ENCODE measurements at places on chromosomes 12 and 14.

DNA sequence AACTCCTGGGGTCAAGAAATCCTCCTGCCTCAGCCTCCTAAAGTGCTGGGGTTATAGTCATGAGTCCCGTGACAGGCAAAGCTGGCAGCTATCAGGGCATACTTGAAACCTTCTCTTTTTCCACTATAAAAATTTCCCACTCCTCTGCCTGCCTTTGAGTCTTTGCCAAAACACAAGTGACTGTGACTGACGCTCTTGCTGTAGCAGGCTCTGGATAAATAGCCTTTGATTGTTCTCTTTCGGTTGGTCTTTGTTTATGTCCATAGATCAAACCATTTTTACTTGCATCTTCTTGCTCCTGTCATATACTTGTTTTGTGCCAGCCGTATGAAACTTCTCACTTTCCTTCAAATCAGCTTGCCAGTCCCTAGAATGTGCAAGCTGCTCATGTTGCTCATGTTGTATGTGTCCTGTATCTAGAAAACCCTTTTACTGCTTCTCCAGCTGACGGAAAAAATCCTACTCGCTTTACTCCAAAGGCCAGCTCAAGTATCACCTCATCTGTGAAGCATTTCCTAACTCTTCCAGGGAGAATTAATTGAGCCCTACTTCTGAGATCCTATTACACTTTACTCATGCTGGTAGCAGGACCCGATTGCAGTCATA lies 73.1 kb downstream of the RESF1 start:
- no peak for DNase-seq

GRCh38 chr14:69042787-69043444 lies 63.8 kb upstream of the ACTN1 start:
- no peak for DNase-seq

GRCh38 chr12:69595689-69596088 lies 10.4 kb downstream of the CCT2 start:
- DNase-seq, result no peak

DNA sequence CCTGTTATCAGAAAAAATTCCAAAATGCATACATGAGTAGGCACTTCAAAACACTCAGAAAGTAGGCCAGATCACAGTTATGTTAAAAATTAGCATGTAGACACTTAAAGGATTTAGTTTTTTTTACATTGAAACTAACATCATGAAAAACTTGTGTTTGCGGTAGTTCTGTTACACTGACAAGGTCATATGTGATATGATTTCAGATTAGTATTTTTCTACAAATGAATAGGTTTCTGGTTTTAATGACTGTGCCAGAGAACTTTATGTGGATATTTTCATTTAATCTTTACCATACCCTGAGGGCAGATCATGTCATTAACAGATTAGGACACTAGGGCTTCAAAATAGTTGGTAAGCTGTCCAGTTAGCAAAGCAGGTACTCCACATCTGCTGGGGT lies 20.7 kb downstream of the YARS2 start:
- no peak for DNase-seq

DNA sequence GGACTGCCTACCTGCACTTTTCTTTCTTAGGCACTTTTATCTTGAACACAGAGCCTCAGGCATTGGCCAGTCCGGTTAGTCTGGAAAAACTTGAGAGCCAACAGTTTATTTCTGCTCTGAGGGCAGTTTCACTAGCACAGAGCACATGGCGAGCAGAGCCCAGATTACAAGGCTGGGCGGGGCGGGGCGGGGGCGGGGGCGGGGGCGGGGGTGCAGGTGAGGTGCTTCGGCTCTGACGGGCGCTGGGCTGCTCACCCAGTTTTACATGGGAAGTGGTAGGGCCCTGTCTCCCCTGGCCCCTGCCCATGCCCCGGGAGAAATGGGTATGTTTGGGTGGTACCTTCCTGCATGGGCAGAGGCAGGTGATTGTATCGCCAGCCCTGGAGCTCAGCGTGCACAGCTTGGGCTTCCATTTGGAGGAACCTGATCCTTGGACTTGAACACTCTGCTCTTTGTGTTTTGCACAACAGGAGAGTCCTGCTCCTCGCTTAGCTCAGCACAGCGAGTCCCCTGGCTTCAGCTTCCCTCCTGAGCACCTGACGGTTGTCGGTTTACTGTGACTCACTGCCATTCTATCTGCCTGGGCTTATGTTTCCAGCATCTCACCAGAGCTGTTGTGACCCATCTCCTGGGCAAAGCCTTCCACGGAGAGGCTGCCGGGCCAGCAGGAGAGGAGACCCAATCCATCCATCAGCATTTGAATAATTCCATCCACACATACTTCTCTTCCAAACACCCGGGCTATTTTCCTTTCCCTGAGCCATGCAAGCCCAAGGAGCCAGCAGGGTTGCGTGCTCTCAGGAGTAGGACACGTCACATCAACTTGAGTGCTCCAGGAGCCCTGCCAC lies 108.5 kb downstream of the ARF6 start:
- peak; percentile 78 for DNase-seq

- no peak for DNase-seq
Measured at GRCh38 chr14:94045563-94046345, 19.6 kb downstream of the OTUB2 start.

DNA sequence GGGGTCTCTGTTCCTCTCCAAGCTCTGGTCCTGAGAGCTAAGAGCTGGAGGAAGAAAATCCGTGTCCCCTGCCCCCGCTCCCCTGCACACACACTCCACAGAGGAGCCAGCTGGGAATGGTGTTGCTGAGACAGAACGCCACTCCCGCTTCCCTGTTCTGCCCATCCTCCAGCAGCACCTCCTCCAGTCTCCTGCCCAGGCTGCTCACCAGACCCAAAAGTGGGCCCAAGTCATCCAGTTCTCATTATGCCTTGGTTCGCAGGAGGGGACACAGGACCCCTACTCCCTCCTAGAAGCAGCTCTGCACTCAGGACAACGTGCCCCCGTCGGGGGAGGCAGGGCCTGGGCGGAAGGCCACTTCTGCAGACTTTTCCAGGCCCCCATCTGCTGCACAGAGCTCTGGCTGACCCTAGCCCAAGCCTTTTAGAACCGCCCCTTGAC lies 830 bp upstream of the TRMT61A start:
- DNase-seq, result no peak

DNA sequence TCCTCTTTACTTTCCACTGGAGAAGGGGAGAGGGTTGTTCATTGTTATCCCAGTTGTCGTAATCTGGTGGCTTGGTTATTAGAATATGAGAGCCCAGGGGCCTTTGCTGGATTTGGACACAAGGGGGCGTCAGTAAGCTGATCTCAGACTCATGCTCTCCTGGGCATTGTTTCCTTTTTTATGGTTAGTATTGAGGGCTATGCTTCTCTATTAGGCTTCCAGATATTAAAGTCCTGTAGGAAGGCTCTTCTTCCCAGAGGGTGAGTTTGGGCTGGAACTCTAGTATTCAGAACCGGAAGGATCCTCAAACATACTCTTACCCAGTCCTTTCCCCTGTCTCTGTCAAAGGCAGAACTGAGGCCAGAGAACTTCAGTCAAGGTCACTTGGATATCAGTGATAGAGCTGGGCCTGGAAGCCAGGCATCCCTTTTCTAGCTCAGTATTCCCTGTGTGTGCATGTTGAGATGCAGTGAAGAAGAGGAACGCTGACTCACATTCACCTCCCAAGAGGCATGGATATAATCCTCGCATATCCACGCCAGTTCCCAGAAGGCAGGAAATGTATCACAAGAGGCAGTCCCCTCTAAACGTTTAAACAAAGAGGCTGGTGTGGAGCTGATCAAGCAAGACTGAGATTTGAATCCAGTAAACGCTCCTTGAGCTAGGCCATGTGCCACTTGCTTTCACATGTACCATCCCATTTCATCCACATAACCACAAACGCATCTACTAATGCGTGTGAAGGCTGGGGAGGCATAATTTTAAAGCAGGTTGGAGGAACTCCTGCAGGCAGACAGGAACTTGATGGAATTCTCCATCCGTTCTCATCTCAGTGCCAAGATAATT lies 41.6 kb downstream of the UBE3B start:
- DNase-seq, result peak; percentile 28

- no peak for DNase-seq
Measured at GRCh38 chr12:105672121-105672975, 341.9 kb downstream of the C12orf75 start.

DNA sequence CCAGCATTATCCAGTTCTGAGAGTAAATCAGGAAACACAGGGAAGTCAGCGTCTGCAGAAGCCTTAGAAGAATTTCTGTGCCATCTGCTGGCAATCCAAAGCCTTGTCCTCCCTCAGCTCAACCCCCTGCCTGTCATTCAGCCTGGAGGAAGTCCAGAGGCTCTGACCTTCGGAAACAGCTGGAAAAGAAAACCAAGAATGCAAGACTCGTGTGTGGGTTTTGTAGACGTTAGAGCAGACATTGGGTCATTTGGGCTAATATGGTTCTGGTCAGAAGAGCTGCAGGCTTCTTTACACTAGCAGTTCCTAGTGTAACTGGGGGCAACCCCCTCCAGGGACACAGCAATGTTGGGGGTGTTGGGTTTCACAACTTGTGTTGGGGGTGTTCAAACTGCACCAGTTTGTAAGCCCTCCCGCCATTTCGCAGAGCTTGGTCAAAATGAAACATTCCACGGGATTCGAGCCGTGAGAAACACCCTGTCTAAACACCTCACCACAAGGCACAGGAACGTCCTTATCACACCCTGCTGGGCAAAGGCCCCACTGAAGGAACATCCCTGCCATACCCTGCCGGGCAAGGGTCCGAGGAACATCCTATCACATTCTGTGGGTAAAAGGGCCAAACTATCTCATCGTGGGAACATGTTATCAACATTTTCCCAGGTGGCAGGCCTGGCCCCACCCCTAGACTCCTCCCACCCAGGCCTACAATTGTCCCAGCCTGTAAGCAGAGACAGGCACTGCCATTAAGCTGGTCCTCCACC lies 21.0 kb upstream of the SERPINA4 start:
- DNase-seq, result no peak

DNA sequence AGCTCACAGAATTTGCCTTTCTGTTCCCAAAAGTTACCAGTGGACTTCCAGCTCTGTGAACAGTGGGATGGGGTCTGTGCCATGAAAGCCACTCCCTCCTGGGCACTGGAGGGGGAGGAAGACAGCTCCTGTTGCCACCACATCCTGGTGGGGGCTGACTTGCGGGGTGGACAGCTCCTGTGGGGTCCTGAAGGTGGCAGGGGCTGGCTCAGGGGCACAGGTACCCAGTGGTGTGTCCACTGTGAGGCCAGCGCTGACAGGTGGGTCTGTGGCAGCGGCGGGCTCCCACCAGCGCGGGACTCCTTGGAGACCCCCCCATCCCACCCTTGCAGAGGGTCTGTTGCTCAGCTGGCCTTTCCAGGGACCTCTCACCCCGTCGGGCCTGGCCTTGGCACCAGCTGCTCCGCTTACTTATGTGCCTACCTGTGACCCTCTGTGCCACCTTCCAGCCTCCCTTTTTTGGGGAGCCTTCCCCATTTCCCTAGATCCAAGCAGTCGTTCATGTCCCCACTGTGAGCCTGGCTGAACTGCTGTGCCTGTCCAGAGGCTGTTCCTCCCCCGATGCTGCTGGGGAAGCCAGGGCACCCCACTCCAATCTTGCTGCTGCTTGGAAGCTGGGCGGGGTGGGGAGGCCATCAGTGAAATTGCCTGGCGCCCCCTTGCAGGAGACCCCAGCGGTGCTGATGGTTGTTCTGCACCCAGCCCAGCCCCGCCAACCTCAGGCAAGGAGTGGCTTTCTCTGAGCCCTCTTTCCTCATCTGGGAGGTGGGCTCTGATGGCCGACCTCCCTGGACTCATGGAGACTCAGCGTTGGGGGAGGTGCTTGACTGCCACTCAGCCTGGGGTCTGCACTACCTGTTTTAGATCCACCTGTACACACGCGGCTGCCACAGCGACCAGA lies 2.2 kb downstream of the TEDC1 start:
- no peak for DNase-seq

- no peak for DNase-seq
Measured at GRCh38 chr14:100473249-100473648, 114.0 kb downstream of the BEGAIN start.

- DNase-seq, result no peak
Measured at GRCh38 chr14:33758547-33758946, 192.3 kb downstream of the EGLN3 start.

- DNase-seq, result peak; percentile 42
Measured at GRCh38 chr12:47391566-47391965, 311.8 kb upstream of the AMIGO2 start.

DNA sequence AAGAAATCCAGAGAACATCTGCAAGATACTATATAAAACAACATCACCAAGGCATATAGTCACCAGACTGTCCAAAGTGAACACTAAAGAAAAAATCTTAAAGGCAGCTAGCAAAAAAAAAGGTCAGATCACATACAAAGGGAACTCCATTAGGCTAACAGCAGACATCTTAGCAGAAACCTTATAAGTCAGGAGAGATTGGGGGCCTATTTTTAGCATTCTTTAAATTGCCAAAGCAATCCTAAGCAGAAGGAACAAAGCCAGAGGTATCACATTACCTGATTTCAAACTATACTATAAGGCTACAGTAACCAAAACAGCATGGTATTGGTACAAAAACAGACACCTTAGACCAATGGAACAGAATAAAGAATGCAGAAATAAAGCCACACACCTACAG lies 92.5 kb downstream of the IPO8 start:
- DNase-seq, result no peak

- DNase-seq, result no peak
Measured at GRCh38 chr14:80867091-80867490, 74.4 kb downstream of the CEP128 start.

GRCh38 chr12:47314996-47315395 lies 235.2 kb upstream of the AMIGO2 start:
- no peak for DNase-seq

- DNase-seq, result no peak
Measured at GRCh38 chr14:70183991-70184390, 4.8 kb downstream of the SLC8A3 start.

GRCh38 chr12:5432011-5432400 lies at the start of gene NTF3:
NTF3 (plus strand) TSS chr12:5432108; CDS start chr12:5432325, 217 bp downstream.
- no peak for DNase-seq

- DNase-seq, result no peak
Measured at GRCh38 chr12:116319898-116320621, 42.6 kb upstream of the MED13L start.
